Naive thymus-derived CD4-positive, alpha-beta T cell (primary cell): ENCODE measurements at places on chromosomes 11 and 22.
A peak's percentile ranks its signal among the peaks of the same experiment; 100 is the strongest.

- H3K36me3 ChIP-seq = no peaks in the 10 kb centered on the region
- no peak overlapping the region for H3K4me3 ChIP-seq
- H3K27ac ChIP-seq = no peak overlapping the region
- no peak for DNase-seq
Observed at GRCh38 chr22:19709063-19709769, 5.1 kb upstream of the SEPTIN5 start.

- no peak for DNase-seq
- no peaks in the 10 kb centered on the region for H3K27me3 ChIP-seq
- H3K36me3 ChIP-seq = no peaks in the 10 kb centered on the region
- no peaks in the 10 kb centered on the region for H3K4me1 ChIP-seq
- no peak overlapping the region for H3K27ac ChIP-seq
- no peak overlapping the region for H3K4me3 ChIP-seq
Observed at GRCh38 chr11:58998480-58999290, 59.4 kb downstream of the GLYATL1 start.

DNA sequence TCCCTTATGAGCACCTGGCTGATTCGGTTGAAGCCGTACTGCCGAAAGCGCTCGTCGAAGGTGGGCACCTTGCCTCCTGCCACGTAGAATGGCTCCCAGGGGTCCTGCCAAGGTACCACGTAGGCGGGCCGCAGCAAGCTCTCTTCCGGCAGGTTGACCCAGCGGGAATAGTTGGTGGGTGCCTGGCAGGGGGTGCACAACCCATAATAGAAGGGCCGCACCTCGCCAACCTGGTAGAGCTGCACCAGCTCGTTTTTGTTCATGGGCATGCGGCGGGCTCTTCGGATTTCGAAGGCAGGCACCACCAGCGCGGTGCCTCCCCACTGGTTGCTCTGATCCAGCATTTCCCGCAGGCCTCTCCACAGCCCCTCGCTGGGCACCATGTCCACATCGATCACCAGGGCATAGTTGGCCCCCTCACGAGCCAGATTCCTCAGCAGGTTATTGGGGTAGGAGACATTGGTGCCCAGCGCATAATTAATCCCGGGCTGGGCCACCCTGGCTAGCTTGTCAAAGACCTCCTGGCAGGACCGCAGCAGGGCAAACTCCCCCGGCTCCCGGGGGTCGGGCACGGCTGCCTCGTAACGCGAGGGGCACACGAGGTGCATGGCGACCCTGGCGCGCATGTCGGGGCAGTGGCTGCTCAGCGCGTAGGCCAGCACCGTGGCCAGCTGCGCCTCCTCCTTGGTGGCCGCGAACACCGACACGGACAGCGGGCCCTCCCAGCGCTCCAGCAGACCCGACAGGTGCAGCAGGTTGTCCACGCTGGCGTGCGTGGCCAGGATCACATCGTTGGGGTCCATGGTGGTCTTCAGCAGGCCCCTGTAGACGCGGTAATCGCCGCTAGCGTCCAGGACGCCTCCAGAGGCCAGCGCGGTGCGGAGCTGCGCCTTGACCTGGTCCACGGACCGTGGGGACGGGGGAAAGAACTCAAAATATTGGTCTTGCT lies 679 bp downstream of the B4GAT1 start:
- no peak for DNase-seq
- H3K27ac ChIP-seq = peak overlapping the region; percentile 92
- H3K4me1 ChIP-seq = peaks cover 36% of the 10 kb centered on the region
- no peaks in the 10 kb centered on the region for H3K27me3 ChIP-seq
- H3K4me3 ChIP-seq = peak overlapping the region; percentile 84
- H3K36me3 ChIP-seq = peaks cover 4% of the 10 kb centered on the region

GRCh38 chr11:126189109-126189929 lies 22.1 kb downstream of the RPUSD4 start:
- no peaks in the 10 kb centered on the region for H3K27me3 ChIP-seq
- H3K4me3 ChIP-seq = no peak overlapping the region
- H3K36me3 ChIP-seq = peaks cover 4% of the 10 kb centered on the region
- no peak overlapping the region for H3K27ac ChIP-seq

GRCh38 chr22:47848184-47848920 lies 1085.9 kb downstream of the TBC1D22A start:
- no peaks in the 10 kb centered on the region for H3K4me1 ChIP-seq
- H3K27ac ChIP-seq = no peak overlapping the region
- no peak overlapping the region for H3K4me3 ChIP-seq
- H3K36me3 ChIP-seq = no peaks in the 10 kb centered on the region
- no peaks in the 10 kb centered on the region for H3K27me3 ChIP-seq

- H3K4me3 ChIP-seq = no peak overlapping the region
- H3K27ac ChIP-seq = no peak overlapping the region
- H3K27me3 ChIP-seq = no peaks in the 10 kb centered on the region
- H3K36me3 ChIP-seq = no peaks in the 10 kb centered on the region
- H3K4me1 ChIP-seq = no peaks in the 10 kb centered on the region
Observed at GRCh38 chr11:65742353-65742752, 21.8 kb upstream of the RNASEH2C start.
